ENCODE measurements at places on chromosomes 3 and 15.
A peak's percentile ranks its signal among the peaks of the same experiment; 100 is the strongest.

- DNase-seq = no peak
Measured at GRCh38 chr3:98972155-98972554, 70.7 kb upstream of the DCBLD2 start.

GRCh38 chr15:54197995-54198394, 219.8 kb downstream of the UNC13C start:
- DNase-seq = no peak

GRCh38 chr3:185089343-185089742, 63.5 kb downstream of the C3orf70 start:
- DNase-seq = no peak

DNA sequence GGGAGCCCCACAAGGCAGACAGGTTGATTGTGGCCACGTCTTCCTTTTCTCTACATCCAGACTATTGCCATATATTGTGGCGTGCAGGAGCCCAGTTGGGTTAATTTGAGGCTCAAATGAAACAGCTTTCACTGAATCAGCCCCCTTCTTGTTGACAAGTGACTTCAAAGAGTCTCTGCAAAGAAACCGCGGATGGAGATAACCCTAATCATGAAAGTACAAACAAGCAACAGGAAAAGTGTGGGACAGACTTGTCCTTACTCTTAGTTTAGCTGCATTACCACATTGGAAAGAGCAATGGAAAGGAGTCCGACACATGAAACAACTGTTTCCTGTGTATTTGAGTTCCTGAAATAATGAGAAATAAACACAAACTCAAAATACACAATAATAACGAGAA, 3.3 kb downstream of the TMEM40 start:
- DNase-seq = no peak

DNA sequence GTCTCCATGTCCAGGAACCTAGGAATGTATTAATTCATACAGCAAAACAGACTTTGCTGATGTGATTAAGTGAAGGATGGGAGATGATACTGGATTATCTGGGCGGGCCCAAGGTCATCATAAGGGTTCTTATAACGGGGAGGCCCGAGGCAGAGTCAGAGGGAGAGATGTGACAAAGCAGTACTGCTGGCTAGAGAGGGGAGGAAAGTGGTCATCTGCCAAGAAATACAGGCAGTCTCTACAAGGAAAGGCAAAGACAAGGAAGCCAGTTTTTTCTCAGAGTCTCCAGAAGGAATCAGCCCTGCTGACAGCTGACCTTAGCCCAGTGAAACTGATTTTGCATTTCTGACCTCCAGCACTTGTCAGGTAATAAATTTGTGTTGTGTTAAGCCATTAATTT, 66.2 kb upstream of the CORO2B start:
- DNase-seq = no peak

DNA sequence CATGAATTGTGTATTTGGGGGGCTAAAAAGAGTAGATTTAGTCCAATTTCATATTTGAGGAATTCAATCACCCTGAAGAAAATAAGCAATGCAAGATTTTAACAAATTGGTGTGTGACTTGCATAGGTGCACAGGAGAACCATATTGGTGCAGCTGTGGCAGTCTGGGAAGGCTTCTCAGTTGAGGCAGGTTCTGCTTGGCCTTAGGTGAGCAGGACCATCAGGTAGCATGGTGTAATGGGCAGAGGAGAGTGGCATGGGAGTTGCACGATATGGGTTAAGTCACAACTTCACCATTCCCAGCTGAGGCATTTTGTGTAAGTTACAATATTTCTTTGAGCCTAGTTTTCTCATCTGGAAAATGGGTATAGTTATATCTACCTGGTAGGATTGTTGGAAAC, 10.5 kb downstream of the EBLN2 start:
- DNase-seq = no peak

- DNase-seq = no peak
Measured at GRCh38 chr3:47399531-47400270, 18.9 kb downstream of the PTPN23 start.

- DNase-seq = no peak
Measured at GRCh38 chr3:188522115-188522514, 368.2 kb downstream of the LPP start.

GRCh38 chr15:90539789-90540188, 10.1 kb downstream of the CRTC3 start:
- no peak for DNase-seq

GRCh38 chr3:25476639-25477038, 48.6 kb downstream of the RARB start:
- no peak for DNase-seq

DNA sequence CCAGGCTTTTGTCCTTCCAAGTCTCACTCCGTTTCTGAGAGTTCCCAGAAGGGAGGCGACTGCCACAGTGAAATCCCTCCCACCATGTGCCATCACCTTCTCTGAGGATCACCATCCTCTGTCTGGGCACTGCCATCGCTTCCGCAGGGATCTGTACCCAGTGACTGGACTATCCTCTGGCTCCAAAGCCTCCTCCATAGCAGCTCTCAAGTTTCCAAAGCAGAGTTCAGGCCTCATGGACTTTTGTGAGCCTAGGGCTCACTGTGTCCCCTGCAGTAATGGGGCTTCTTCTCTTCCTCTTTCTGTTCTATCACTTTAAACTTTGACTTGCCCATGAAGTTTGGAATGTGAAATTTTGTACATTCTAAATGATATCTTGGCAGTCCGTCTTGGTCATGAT, 63.9 kb downstream of the TIPARP start:
- no peak for DNase-seq

- no peak for DNase-seq
Measured at GRCh38 chr3:31924610-31925270, 56.3 kb downstream of the OSBPL10 start.

GRCh38 chr3:190378240-190378891, 9.6 kb upstream of the CLDN16 start:
- no peak for DNase-seq

DNA sequence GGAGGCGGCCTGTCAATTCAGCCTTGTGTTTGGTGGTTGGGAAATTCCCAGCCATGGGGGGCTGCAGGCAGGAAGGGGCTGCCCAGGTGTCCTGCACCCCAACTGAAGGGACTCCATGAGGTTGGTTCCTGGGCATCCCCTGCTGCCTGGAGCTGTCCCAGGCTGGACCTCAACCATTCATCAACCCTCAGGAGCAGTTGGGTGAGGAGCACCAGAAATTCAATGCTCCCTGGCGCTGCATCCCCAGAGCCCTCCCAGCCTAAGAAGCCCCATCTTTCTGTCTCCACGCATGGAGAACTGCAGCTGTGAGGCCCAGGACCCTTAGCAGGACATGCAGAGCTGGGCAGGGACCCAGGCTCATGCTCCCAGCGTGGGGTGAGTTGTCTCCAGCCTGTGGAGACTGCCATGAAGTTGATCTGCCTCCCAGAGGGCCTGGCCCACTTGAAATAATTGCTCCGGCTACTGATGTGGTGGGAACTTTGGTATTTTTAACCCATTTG, 8.0 kb upstream of the SEMA3B start:
- no peak for DNase-seq

- DNase-seq = no peak
Measured at GRCh38 chr3:59482684-59483083, 432.9 kb upstream of the CFAP20DC start.

DNA sequence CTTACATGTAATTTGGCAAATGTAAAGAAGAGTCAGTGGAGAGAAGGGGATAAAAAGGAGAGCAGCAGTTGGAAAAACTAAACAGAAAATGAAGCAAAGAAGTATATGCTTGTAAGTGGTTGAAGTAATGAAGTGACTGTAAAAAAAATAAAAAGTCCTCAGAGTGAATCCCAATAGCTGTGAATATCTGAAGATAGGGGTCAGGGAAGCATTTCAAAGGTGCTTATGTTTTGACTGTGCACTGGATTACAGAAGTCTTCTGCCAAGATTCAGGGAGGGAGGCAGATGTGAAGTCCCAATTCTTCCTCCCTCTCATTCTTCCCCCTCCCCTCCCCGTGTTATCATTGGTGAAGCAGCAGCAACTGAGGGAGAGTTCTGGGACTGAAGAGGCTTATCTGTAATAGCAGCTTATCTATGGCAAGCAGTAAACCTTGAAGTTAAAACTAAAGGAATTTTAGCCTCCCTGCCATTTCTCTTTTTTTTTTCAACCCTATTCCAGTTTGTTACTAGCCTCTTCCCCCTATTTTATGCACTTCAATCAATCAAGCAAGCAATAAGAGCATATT, 597.9 kb downstream of the IGSF11 start:
- no peak for DNase-seq

- no peak for DNase-seq
Measured at GRCh38 chr3:45442679-45443253, 54.4 kb downstream of the LARS2 start.

- no peak for DNase-seq
Measured at GRCh38 chr15:62109982-62110851, 43.4 kb downstream of the C2CD4A start.

- no peak for DNase-seq
Measured at GRCh38 chr3:194086388-194087075, 49.4 kb upstream of the HES1 start.

DNA sequence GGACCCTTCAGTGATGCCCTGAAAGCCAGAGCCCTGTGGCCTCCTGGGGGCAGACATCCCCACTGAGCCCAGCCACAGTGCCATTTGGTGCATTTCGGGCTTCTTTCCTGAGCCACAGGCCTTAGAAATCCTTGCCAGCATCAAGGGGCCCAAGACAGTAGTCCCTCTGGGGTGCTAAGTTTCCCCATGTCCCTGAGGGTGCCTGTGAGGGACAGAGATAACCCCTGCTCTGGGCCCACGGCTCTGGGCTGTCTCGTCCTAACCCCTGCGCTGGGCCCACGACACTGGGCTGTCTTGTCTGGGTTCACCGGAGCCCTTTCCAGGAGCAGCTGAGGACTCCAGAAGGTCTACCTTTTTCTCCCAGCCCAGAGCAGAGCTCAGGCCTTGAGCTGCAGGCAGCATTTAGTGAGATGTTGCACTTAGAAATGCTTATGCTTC, 45.1 kb upstream of the FGD5 start:
- no peak for DNase-seq

GRCh38 chr15:72306211-72306785, 13.7 kb downstream of the CELF6 start:
- DNase-seq = peak; percentile 3

- no peak for DNase-seq
Measured at GRCh38 chr3:52820736-52821135, 9.7 kb downstream of the ITIH4 start.

DNA sequence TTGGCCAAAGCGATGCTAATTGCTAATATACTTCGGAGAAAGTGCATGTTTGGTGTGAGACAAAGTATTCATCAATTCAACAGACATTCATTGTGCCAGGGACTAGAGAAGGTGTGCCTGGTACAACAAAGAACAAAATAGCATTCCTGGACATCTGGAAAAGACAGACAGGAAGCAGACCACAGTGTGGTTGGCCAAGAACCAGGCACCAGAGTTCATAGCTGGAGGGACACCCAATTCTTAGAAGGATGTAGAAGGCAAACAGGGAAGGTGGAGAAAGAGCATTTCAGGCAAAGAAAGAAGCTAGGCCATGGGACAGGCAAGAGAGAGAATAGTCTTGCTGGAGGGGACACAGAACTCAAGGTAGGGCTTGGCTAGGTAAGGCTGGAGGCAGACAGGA, 105.8 kb upstream of the ETV5 start:
- DNase-seq = no peak

GRCh38 chr3:123684636-123685035, 99.8 kb upstream of the HACD2 start:
- DNase-seq = no peak

DNA sequence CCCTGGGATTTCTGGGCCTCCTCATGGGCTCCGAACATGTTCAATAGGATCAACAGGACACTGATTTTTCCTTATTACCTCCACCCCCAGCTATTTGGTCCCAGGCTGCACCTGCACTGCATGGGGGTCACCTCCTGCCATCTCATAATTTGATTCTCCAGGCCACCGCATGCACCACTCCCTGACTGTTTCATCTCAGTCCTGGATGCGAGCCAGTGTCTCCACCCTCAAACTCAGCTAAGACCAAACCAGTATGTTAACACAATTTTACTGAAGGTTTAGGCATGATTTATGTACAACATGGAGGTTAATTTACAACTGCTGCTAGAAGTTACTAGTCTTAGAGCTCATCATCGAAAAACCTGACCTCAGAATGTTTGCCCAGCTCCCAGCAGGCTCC, 249.5 kb downstream of the UACA start:
- DNase-seq = no peak

DNA sequence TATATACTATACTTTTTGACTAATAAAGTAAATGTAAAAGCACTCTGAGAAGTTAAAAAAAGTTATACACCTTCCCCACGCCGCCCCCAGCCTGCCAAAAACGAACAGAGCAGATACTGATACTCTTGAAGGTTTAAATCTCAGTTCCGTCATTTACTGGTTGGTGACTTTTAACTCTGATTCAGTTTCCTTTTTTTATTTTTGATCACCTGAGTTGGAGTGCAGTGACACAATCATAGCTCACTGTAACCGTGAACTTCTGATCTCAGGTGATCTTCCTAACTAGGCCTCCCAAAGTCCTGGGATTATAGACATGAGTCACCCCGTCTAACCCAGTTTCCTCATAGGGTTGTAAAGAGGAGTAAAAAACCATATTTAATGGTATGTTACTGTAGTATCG, 3.3 kb upstream of the TIPIN start:
- DNase-seq = no peak

DNA sequence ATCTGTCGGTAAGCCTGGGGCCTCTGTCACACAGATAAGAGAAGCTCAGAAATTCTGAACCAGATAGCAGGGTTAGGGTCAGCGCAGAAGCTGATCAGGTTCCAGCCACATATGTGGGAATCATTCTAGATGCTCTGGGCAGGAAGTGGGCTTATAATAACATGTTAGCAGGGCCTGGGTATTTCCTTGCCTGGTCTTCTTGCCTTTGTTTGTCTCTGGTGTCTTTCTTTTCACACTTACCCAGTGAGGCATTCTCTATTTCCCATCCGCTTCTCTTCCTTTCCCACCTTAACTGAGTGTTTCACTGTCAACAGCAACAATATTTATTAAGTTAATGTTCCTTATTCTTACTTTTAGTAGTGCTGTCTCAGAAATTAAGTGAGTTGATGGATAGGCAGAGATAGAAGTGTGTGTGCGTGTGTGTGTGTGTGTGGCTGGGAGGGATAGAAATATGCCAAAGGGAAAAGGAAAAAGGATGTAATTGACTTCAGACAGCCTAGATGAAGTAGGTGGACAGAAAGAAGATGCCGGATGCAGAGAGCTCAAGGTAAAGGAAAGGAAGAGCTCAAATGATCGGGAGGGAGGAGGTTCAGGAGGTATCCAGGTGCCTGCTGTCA, 2.0 kb downstream of the PLA1A start:
- no peak for DNase-seq

Measured in activated T-helper 9 cell treated with anti-CD3 and anti-CD28 coated beads, Interleukin-2, amount 50 U/mL, for 16 hours (primary cell).